NCI-H774 (cell line): ENCODE measurements at places on chromosomes 7 and 10.

DNA sequence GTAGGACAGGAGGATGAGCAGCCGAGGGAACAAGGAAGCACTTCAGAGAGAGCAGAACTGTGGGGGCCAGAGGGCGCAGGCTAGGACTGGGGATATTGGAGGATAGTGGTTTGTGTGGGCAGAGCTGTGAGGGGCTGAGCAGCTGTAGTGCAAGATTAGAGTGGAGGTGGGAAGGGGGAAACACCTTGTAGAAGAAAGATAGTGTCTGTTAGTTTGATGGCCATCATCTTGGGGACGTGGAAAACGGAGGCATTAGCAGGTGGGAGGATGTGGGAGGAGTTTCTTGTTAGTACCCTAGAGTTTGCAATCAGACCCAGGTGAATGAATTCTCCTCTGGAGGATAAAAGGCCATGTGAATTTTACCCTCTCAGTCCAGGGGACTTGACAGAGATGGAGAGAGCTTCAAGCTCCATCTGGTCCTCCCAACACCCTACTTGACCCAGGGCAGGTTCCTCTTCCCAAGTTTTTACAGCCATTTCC is 34.0 kb downstream of the PRSS2 start:
- DNase-seq, result no peak

DNA sequence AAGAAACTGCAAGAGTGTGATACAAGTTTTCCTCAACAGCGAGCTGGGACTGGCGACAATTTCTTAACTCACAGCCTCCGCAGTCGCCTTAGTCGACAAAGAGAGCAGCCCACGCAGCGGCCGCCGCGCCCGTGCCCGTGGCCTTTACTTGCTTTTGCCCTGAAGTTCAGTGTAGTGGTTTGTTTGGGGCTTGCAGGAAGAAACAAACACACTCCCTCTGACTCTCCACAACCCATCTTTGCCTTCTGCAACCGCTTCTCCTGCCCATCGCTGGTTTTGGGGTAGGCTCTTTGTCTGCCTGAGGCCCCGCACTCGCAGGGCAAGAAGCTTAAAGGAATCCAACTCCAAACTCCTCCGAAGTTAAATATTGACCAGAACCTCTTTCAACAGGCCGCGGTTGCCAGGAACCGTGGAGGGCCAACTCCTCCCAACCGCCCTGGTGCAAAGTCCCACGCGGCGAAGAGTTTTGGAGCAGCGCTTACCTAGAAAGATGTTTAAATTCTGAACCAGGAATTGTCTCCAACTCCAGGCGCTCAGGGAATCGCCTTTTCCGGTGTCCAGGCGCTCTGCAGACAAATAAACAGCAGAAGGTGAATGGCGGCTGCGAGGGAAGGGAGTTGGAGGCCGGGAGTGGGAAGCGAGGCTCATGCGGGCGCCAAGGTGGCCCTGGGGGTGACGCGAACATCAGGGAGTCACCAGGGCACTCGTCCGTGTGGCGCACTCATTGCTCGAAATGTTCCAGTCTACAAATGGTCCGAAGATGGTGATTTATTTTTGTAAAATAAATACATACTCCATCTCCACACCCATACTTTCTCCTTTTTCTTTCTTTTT is 8.3 kb downstream of the HOXA4 start:
- DNase-seq, result no peak

DNA sequence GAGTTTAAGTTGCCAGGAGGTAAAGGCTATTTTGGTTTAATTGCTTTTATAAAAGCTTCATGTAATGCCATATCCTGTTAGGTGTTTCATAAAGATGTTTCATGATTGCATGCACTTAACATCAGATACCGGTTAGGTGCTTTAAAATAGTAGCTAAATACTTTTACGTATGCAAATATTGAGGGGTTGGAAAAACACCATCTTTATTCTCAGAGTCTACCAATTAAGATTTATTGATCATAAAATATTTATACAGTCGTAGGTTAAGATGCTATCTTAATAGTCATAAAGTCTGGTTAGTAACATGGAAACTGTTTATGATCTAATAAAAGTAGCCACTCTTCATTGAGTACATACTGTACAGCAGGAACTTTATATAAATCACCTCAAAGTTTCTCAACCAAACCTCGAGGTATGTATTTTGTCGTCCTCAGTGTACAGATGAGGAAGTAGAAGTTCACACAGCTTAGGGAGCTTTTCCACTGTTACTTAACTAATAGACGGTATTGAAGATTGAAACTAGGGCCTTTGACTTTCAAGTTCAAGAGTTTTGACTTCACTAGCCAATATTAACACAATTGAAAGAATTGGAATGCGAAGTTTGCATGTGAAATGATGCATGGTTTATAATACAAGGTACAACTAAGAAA is 897.1 kb downstream of the GATA3 start:
- DNase-seq, result no peak

DNA sequence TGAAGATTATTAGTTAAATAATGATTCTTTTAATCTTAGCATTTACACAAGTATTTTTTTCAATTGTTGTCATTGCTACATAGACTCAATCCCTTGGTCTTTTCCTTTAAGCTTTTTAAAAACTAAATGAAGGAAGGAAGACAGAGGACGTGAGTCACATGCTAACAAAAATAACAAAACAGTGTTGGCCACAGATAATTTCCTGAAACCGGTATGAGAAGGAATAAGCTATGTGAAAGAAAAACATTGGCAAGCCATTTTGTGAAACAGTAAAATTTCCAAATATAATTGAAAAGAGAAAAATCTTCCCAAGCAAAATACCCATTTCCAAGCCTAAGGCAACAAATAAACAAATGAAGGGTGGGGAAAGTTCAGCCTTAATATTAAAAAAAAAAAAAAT is 223.0 kb downstream of the AHR start:
- no peak for DNase-seq

DNA sequence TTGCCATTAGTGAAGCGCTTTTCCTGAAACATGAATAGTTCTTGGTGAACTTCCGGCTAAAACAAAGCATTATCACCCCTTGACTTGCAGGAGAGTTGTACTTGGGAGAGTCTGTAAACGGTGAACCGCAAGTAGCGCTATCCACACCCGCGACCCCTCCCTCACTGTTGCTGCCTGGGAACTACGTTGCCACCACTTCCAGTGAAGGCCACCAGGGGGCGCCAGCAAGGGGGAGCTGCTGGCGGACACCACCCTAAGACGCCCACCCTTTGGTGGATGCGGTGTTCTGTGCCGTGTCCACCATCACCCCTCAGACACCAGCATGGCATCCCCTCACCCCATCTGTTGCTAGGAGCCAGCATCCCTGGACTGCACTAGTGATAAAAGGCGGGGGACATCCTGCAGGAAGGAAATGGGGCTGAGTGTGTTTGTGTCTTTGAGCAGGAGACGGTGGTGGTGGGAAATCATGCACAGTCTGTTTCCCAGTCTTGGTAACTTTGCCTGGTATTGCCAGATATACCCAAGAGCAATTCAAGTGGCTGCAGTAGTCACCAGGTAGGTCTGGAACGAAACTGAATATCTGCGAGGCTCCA is 298.2 kb downstream of the FRMD4A start:
- no peak for DNase-seq

DNA sequence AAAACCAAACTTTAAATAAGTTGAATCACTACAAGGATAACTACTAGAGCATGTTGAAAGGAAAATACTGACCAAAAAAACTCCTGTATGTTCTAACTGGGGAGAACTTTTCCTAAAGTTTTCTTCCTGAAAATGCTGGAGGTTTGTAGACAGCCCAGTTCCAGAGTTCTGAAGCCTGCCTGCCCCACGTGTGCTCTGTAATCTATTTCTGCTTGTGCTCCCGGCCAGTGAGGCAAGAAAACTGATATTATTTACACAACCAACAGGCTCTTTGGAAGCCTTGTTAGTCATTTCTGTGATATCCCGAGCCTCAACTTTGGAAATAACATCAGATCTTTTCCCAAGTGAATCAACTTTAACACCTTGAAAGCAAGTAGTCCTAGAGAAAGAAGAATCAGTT is 46.7 kb downstream of the ZFAND4 start:
- DNase-seq, result no peak

- no peak for DNase-seq
Observed at GRCh38 chr7:24966802-24967201, 13.2 kb downstream of the OSBPL3 start.

DNA sequence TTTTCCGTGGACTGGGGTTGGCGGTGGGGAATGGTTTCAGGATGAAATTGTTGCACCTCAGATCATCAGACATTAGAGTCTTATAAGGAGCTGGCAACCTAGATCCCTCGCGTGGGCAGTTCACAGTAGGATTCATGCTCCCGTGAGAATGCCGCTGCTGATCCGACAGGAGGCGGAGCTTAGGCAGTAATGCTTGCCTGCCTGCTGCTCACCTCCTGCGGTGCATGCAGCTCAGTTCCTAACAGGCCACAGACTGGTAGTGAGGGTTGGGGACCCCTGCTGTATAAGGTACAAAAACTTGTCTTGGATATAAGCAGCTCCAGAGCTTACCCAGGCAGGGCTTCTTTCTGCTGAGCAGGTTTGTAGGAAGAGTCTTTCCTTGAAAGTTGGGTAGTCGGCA is 53.9 kb downstream of the SHH start:
- DNase-seq, result no peak

DNA sequence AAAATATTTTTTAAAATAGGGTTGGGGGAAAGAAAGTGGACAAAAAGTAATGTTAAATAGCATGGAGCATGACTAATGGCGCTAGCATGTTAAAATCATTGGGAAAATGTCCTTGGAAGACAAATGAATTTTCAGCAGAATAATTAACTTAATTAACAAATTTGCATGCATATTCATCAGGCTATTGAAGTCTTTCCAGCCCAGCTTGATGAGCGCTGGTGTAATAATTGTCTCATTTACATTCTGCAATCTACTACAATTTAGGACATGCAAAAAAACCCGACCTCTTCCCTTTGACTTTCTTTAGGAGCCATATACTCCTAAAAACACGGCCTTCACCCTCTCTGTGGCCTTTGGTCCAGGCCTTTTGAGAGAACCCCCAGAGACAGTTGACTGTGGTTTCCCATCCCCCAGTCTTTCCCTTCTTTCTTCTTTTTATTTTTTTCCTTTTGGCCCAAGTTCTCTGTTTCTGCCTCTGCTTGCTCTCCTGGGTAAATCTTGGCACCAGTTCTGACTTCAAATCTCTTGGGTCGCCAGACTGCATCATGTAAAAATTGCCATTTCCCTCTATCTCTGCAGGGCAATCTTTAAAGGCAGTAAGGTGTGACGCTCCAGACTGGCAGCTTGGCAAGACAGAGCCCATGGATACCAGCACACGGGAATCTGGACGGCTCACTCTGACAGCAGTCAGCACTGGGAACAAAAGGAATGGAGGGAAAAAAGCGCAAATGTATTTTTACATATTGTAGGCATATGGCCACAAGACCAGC is 105.5 kb downstream of the NEUROD6 start:
- no peak for DNase-seq

GRCh38 chr10:70672165-70673042 is at the start of gene ADAMTS14:
Gene ADAMTS14, plus strand, starts transcription at chr10:70672506. Its CDS starts 297 bp downstream, at chr10:70672803.
- no peak for DNase-seq

- no peak for DNase-seq
Observed at GRCh38 chr7:98137134-98137825, 30.6 kb downstream of the LMTK2 start.

GRCh38 chr10:11825796-11826414 is 2.7 kb downstream of the PROSER2 start:
- peak; percentile 56 for DNase-seq

DNA sequence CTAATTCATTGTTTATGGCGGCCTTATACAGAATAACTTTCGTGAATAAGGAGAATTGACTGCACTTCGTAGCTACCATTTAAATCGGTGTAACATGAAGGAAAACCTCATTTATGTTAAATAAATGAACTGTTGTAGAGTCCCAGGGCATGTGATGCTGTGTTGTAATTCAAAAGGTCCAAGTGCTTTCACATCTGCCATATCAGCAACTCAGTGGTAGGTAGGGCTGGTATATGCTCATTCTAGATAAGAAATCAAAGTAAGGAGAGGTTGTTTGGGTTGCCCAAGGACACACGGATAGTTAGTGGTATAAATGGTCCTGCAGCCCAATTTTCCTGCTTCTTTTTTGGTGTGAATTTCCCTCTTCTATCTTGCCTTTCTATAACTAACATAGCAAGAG is 15.8 kb downstream of the BBS9 start:
- DNase-seq, result no peak

DNA sequence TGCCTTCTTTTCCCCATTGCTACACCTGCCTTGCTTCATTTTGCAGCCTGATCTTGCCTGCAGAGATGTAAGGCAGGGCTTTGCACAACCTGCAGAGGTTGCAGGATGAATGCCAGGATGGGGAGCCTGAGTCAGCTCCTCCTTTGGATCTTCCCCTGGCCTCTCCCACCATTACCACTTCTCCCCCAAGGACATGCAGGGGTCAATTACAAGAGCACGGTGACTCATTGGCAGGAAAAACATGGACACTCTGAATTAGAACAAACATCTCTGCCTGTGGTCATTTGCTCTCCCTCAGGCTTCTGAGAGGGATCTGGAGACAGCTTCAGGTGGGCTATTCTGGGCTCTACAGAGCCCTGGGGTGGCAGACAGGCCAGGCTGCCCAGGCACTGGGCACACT is 89.2 kb downstream of the HERPUD2 start:
- no peak for DNase-seq

GRCh38 chr7:85038466-85038865 is 148.4 kb downstream of the SEMA3D start:
- DNase-seq, result no peak

DNA sequence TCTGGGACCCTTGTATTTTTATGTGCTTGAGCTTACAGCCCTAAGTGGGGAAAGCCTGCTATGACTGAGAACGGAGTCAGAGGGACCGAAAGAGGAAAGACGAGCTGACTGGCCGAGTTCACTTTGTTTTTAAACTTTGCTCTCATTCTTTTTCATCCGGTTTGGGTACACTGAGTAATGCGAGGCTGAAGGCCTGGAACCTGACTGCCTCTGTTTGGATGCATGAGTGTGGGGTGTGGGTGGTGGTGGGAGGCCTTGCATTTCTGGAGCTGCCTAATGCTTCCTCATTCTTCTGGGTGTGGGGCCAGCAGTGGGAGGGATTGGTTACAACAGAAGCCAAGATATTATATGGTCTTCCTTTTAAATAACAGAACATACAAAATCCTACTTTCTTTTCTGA is 155.5 kb downstream of the BUB3 start:
- no peak for DNase-seq

DNA sequence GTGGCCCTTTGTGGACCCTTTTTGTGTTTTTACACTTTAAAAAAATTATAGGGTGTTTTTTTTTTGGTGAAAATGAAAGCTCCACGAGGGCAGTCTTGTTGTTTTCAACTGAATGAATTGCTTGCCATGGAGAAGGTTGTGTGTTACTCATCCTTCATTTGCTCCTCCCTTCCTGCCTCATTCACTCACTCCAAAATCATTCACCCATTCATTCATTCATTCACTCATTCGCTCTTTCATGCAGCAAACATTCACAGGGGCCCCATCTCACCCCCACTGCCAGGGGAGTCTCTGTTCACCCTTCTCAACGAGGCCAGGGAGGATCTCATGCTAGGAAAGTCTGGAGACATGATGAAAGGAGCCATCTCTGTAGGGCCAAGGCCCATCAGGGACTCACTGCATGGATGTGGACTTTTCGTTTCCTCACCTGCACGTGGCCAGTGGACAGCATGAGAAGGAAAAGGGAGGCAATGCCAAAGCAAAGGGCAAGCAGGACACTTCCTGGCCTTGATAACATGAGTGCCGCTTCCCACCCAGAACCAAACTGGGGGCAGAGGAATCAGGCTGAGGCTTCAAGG is 62.8 kb upstream of the COL13A1 start:
- no peak for DNase-seq

- DNase-seq, result peak; percentile 63
Observed at GRCh38 chr7:77657427-77658224, 38.6 kb upstream of the RSBN1L start.

- no peak for DNase-seq
Observed at GRCh38 chr7:76514926-76515771, 4.8 kb downstream of the UPK3B start.

- DNase-seq, result no peak
Observed at GRCh38 chr7:40541336-40541735, 406.5 kb downstream of the SUGCT start.
